NCI-H345 (cell line): ENCODE measurements at places on chromosomes 3 and 15.

DNA sequence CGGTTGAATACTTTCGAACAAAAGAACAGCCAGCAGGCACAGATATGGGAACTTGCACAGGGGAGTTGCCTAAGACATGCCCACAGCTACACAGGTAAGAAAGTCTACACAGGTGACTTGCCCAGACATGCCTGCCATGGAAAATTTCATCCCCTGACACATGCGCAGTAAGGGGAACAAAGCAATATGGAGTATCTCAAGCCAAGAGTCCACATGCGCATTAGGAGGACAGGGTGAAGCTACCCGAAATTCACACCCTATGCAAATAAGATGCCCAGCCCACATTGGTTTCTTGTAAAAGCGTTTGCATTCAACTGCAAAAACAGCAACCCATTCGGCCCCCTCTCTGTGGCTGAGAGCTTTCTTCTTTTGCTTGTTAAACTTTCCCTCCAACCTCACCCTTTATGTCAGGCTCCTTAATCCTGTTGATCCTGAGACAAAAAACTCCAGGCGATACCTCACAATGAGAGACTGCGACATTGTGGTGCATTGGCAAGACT is 49.3 kb upstream of the TRPM1 start:
- DNase-seq: peak; percentile 20

DNA sequence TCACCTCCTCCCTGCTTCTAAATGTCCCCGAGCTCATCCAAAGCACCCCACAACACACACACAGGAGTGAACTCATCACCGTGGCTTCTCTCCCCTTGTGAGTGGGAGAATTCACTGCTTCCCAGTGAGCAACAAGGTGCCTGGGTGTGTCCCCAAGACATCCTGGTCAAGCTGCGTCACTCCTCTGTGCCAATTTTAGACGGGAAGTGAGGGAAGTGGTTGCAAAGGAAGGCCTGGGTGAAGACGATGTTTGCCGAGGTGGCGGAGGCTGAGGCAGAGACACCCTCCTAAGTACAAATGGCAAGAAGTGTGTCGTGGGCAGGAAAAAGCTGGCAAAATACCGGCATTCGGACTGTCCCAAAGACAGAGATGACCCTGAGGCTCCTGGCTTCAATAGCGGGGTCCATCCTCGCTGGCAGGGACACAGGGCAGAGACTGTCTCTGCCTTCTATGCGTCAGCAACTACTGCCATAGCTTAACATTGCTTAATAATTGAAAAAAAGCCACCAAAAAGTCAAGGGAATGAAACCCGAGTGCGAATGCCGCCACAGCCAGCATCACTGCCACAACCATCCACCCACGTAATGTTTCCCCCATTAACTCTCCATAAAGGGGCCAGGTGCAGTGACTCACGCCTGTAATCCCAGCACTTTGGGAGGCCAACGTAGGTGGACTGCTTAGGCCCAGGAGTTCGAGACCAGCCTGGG is 72.8 kb downstream of the VGLL4 start:
- no peak for DNase-seq

GRCh38 chr15:55586808-55587207 is 1.3 kb downstream of the PYGO1 start:
- DNase-seq: no peak

DNA sequence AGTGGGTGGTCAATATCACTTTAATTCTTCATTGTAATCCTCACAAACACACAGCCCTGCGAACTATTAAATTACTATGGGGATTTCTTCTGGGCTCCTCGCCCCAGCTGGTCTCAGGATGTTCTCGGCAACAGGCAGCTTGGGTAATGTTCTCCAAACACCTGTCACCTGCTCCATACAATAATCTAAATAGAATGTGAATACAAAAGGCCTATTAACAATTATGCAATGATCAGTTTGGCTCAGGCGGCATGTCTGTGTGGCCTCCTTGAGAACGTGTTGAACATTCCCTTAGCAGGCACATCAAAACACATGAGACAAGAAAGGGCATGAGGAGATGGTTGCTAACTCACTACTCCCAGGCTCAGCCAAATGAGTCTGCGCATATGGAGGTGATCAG is 158.6 kb upstream of the KBTBD8 start:
- peak; percentile 1 for DNase-seq

GRCh38 chr3:58120075-58120812 is 90.5 kb downstream of the DNASE1L3 start:
- no peak for DNase-seq

DNA sequence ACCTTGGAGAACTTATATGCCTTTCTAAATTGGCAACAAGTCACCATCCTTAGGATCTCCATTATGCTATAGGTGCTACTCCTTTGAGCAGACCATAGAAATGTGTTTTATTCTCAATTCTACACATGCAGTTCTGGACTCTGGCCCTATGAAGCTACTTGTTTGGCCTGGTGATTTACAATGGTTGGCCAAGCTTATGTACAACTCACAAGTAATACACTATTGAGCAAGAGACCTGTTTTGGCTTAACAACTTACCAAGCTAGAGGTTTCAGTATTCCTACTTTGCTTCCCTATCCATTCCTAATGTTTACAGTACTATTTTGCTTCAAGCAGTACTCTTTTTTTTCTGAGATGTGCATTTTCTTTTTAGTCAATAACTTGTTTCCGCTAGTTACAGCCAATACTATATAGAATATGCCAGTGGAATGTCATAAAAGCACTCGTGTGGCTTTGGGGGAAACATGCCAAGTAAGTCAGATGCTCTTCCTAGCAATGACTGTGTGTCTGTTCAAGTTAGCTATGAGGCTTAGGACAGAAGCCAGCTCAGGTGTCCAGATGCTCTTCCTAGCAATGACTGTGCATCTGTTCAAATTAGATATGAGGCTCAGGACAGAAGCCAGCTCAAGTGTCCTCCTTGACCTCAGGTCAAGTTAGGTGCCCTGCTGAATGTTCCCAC is 174.9 kb upstream of the SEMA6D start:
- no peak for DNase-seq

- no peak for DNase-seq
Measured at GRCh38 chr3:188573291-188573940, 419.5 kb downstream of the LPP start.

DNA sequence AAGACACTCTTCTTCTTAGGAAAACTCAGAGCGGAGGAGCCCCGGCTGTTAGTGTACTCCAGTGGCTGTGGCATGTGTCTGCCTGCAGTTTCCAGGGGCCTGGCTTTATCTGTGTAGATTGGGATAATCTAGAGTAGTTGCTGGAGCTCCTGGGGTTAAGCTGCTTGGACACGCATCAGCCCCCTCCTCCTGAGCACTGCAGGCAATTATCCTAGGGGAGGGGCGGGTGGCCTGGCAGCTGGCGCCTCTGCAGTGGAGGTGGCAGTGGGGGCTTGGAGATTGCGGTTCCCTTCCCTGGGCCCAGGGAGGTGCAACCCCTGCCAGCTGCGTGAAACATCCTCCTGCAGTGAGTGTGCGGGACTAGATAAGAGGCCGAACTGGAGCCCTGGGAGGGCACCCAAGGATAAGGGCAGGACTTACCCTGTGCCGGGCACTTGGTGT is 68.2 kb downstream of the EFCAB12 start:
- no peak for DNase-seq

DNA sequence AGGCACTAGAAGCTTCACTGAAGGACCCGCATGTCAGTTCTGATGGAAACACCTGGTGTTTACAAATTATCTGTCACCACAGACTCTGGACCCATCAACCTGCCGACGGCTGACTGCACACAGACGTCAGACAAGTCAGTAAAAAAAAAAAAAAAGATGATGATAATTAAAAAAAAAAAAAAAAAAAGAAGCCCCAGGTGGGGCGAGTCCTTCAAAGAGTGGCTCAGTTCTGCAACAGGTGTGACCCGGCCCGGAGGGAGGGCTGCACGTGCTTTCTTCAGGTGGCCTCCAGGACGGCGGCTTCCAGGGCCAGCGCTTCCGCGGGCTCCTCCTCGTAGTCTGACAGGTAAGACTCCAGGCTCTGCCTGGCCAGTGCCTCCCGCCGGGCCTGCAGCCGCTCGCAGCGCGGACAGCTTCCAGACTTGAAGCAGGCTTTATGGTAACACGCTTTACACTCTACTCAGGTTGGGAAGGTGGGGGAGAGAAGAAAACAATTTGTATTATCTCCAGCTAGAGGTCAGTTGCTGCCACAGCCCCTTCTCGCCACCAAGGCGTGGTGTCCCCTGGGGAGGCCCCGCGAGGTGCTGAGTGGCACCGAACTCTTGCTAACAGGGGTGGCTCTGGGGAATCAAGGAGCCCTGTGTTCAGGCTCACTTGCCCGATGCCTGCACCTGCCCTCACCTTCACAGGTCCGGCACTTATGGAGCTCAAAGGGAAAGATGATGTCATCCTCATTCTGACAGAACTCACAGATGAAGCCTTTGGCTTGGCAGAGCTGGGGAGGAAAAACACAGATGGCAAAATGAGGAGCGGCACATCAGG is 61.8 kb downstream of the RUBCN start:
- no peak for DNase-seq

- DNase-seq: no peak
Measured at GRCh38 chr3:22007368-22007767, 256.4 kb upstream of the ZNF385D start.

DNA sequence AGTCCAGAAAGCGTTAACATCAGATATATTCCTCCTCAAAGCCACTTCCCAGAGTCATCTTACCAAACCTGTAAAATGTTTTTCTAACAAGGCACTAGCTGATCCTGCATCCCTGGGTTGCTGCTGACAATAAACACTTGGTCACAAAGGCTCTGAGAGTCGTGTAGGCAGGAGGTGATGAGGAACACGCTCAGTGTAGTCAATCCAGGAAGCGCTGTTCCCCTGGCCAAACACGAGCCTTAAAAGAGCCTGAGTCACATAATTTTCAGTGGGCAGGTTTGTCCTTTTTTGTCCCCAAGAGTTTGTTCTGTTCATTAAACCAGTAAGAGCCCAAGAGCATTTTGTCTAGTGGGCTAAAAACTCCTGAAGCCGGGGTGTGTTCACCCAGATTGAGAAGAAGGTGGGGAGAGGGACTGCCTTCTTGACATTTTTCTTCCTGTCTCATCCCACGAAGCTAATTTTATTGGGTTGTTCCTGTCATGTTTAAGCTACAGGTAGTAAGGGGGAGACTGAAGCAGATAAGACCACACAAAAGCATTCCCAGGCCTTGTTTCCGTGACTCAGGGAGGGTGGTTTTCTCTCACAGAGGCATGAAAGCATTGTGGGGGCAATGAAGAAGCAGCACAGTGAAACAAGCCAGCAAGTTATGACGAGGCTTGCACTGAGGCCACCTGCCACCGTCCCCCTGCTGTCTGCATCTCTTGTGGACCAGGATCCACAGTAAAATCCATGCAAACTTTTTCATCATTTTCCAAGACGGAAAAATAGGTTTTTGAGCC is 73.7 kb downstream of the FOXB1 start:
- peak; percentile 2 for DNase-seq

GRCh38 chr3:77868725-77869124 is 828.8 kb downstream of the ROBO2 start:
- no peak for DNase-seq

DNA sequence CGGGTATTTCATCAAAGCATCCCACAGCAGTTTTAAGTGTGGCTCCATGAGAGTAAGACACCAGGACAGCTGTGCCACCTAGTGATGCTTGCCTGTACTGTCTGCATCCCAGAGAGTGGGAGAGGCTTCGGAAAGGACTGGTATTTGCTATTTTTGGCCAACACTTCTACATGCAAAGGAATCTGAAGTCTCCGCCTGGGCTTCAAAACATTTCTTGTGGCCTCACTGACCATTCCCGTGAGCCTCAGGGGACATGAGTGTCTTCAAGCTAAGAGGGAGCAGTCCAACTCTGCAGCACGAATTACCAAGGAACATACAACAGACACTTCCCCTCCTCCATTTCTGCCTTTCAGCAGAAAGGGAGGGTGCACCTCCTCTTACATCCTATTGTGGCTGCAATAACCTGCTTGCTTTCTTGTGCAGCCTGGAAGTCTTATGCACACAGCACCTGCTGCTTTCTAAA is 177.5 kb downstream of the RORA start:
- DNase-seq: peak; percentile 8

- no peak for DNase-seq
Measured at GRCh38 chr3:30501526-30501925, 104.9 kb upstream of the TGFBR2 start.

DNA sequence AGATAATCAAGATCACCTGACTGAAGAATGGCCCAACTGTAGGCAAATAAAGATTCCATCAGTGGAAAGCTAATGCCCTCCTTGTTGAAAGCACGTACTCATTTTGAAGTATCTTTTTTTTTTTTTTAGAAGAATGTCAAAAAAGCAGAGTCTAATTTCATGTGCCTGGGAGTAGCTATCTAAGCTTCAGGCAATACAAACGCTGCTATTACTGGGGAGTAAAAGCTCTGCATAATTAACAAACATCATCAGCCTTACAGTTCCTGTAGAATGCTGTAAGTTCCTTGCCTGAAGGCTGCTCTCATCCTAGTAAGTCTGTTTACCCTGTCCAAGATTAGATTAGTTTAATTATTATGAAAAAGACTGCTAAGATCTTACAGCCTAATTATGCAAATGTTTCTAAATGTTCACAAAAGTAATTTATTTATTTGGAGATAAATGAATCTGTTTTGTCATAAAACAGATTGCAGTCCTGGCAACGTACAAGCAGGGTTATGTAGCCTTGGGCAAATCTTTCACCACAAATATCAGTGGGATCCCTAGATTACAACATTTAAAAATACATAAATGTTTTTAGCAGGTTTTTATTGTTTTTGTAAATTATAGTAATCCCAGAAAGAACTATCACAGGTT is 451.3 kb upstream of the AGTR1 start:
- DNase-seq: no peak

DNA sequence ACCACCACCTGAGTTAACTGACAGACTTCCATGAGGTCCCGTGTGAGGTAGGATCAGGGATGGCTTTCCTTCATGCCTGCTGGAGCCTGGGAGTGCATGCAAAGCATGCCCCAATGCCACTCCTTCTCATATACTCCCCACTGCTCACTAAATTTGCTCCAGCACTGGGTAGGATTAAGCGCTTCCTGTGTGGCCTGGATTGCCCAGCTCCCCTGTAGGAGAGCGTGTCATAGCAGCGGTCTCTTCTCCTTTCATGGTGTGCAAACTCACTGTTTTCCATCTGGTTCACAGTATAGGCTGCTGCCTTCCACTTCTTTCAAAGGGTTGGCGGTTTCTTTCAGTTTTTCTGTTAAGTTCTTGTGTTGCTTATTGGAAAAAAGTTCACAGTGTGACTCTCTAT is 34.1 kb upstream of the ABI3BP start:
- no peak for DNase-seq

DNA sequence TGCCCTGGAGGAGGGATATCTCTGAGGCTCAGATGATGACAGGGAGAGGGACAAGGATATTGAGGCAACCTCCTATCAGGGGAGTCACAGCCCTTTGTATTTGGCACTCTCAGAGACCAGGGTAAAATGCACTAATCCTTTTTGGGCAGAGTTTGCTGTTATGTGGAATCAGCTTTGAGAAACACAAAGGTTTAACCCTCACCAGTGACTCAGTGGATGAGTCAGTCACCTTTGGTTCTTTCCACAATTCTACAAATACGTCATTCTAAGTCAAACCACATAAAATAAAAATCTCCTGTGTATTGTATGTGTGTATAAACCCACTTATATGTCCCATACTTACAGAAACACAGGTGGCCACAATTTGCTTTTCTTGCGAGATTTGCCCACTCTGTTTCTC is 5.1 kb downstream of the LSAMP start:
- DNase-seq: no peak

- DNase-seq: no peak
Measured at GRCh38 chr15:62644889-62645742, 397.4 kb upstream of the TPM1 start.

GRCh38 chr3:66554178-66554577 is 53.4 kb upstream of the LRIG1 start:
- DNase-seq: no peak
